Activated T-cell treated with anti-CD3 and anti-CD28 coated beads, Interleukin-2, amount 50 U/mL, for 1 hour (primary cell): ENCODE measurements at places on chromosomes 12 and 14.

- peak; percentile 32 for DNase-seq
Measured at GRCh38 chr12:104219908-104220404, 4.4 kb downstream of the TXNRD1 start.

DNA sequence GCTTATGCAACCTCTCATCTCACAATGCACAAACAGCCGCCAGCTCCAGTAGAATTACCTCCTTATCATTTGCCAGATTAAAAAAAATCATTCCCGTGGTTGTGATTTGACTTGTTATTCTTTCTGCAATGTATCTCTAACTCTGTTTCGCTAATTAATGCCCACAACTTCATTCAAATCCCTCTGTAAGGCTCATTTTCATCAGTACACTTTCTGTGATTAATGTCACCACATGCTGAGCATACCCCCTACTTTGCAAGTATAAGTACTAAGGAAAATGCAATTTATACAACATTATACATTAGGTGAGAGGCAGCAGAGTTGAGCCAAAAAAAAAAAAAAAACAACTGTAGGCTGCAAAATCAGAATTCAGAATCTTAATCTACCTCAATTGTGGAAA is 166.0 kb downstream of the FSCB start:
- DNase-seq, result no peak

- no peak for DNase-seq
Measured at GRCh38 chr12:92288561-92288960, 142.9 kb upstream of the BTG1 start.

DNA sequence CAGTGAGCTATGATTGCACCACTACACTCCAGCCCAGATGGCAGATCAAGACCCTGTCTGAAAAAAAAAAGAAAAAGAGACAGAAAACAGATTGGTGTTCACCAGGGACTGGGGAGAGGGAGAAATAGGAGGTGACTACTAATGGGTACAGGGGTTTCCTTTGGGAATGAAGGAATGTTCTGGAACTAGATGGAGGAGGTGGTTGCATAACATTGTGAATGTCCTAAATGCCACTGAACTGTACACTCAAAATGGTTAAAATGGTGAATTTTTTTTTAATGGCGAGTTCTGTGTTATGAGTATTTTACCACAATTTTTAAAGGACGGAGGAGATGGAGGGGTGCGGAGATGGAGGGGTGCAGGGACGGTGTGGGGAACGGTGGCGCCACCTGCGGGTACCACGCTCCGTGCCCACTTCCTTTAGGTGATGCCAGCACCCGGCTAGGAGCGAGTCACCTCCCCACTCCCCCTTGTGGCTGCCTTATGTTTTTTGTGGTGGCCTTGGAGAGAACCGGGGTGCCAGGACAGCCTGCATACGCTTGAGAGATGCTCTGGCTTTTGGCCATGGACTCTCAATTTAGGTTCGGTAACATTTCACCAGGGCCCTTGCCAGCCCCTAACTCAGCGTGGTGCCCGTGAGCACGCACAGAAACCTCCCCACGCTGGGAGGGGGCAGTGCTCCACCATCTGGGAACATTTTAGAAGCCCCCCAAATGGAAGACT is 16.1 kb downstream of the UBC start:
- DNase-seq, result peak; percentile 66

DNA sequence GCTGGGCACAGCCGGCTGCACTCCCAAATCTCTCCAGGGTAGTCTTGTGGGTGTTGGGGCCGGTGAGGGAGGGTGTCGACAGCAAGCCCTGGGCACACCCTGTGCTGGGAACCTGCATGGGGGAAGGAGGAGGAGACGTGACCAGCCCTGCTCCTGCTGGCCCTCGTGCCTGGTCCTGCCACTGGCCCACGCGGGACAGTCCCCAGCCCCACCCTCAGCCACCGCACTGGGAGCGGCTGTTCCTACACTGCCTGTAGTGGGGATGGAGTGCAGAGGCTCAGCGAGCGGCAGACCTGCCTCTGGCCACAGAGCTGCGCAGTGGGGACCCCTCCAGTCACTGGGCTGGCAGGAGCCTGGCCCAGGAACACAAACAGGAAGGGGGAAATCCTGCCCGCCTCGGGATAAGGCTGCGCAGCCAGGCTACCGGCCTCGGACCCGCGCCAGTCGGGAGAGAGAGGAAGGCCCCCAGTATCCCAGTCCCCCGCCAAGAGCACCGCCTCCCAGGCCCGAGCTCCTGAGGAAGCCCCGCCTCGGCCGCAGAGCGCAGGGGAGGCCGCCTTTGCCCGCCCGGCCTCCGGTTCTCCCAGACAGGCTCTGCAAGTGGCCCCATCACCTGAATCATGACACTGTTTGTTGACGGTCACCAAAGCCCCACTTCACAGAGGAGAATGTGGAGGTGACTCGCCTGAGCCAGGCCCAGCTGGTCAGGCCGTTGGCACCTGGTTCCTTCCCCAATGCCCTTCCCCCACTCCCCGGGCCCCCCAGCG is 10.6 kb downstream of the AHNAK2 start:
- DNase-seq, result no peak

- no peak for DNase-seq
Measured at GRCh38 chr14:99572173-99572999, 31.6 kb downstream of the CCDC85C start.

DNA sequence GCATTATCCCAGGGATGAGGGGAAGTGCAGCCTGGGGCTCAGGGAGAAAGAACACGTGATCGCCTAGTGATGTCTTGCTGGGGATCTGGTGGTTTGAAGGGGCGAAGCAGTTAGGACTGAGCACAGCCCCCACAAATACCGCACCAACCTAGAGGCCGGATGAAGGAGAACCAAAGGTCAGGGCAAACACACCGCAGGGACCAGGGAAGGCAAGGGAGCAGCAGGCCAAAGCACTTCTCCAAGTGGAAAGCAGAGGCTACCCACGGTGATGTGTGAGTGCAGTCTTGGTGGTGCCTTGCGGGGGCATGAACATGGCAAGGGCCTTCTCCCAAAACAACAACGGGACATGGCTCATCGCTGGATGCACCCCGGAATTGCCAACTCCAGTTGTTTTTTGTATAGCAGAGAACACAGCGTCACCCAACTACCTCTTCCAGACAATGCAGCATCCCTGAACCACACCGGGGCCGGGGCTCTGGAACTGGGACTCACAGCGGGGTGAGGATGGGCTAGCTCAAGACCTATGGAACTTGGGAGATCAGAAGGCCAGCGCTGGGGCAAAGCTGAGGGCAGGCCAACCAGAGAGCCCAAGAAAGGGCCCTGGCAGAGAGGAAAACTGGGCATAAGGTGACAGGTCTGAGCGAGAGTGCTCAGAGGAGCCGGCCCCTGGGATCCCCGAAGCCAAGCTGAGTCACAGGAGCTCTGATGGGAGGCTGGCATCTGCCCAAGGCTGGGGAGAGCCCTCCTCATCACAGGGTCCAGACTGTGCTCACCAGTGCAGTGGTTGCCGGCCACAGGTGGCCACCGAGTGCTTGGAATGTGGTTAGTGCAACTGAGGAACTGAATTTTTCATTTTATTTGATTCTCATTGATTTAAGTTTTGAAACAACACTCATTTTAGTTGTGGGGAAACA is 11.1 kb downstream of the GALNT16 start:
- DNase-seq, result no peak

GRCh38 chr14:45177076-45177475 is 41.3 kb downstream of the FANCM start:
- no peak for DNase-seq

- DNase-seq, result no peak
Measured at GRCh38 chr14:33323979-33324378, 385.3 kb downstream of the NPAS3 start.

DNA sequence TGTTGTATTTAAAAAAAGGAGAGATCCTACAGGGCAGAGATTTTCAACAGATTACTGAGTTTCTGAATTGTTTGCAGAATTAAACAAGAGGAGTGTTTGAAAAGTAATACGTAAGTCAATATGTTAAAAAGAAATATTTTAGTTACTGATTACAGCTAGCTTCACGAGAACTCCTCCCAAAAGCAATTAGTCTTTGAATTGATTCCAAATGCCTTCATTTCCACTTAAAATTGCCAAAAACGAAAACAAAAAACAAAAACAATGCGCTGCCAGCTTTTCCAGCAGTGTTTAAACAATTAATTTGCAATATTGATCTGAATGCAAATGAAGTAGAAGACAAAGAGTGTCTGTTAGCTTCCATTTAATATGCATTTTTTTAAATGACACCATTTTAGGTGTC is 310.0 kb downstream of the IPO8 start:
- no peak for DNase-seq

GRCh38 chr12:587132-588023 is 75.9 kb downstream of the NINJ2 start:
- DNase-seq, result no peak

GRCh38 chr14:86141966-86142365 is 612.0 kb downstream of the FLRT2 start:
- DNase-seq, result no peak

- no peak for DNase-seq
Measured at GRCh38 chr12:111758120-111758561, 8.6 kb upstream of the ALDH2 start.

- DNase-seq, result no peak
Measured at GRCh38 chr12:58668871-58669270, 251.4 kb downstream of the LRIG3 start.

DNA sequence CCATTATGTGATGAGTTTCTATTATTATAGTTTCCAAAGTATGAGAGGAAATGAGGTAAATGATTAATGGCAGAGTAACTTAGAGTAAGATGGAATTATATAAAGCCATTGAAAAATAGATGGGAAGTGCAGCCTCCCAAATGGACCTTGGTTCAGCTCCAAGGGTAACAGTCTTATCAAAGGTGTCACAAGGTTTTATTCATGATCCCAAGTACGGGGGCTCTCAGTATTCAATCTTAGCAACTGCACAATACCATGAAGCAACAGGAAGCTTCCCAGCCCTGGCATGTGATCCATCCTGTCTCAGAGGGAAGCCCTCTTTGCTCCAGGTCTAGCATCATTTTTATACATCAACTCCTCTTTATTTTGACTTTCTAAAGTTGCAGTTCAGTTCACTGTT is 948.2 kb downstream of the GALC start:
- DNase-seq, result no peak

GRCh38 chr12:51926718-51927117 is 19.4 kb downstream of the ACVRL1 start:
- DNase-seq, result peak; percentile 55

GRCh38 chr12:95674631-95675030 is 115.9 kb downstream of the NTN4 start:
- DNase-seq, result no peak

GRCh38 chr12:752695-753610 is 574 bp downstream of the WNK1 start:
- peak; percentile 61 for DNase-seq

GRCh38 chr12:54981796-54982195 is 2.8 kb downstream of the TESPA1 start:
- no peak for DNase-seq

DNA sequence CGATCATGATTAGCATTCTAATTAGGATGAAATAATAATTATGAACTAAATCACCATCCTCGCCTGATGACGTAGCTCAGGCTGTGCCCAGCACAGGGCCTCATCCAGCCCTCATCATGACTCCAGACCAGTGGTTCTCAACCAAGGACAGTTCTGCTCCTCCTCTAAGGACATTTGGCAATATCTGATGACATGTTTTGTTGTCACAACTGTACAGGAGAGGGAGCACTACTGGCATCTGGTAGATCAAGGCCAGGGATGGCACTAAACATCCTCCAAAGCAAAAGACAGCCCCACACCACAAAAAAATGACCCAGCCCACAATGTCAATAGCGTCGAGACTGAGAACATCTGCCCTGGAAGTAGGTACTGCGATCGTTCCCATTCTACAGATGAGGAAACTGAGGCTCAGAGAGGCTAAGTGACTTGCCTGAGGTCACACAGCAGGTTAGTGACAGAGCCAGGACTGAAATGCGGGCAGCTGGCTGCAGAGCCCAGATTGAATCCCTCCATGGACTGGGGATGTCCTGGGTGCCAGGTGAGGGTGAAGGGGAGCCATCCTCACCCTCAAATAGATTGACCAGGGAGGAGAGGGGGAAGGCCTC is 15.5 kb downstream of the TRPV4 start:
- no peak for DNase-seq

GRCh38 chr14:58746261-58746660 is 108.5 kb downstream of the DACT1 start:
- no peak for DNase-seq

DNA sequence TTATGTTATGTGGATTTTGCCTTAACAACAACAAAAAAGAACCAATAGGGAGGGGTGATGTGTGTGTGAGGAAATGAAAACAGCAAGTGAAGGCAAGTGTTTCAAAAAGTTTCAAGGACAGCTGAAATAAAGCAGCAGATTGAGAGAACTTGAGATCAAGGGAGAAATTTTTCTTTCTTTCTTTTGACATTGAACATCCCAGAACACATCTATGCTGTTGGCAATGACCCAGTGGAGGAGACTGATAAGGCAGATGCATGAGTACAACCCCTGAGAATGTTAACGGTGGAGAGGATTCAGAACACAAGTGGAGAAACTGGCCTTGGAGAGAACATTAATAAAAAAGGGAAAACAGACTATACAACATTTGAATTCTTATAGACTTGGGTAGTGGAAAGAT is 2.9 kb downstream of the LLPH start:
- DNase-seq, result no peak

- no peak for DNase-seq
Measured at GRCh38 chr12:67161322-67161918, 107.7 kb upstream of the CAND1 start.

GRCh38 chr14:51430633-51431032 is 190.6 kb downstream of the TMX1 start:
- no peak for DNase-seq

GRCh38 chr14:69096781-69097475 is 56.0 kb downstream of the DCAF5 start:
- DNase-seq, result no peak

DNA sequence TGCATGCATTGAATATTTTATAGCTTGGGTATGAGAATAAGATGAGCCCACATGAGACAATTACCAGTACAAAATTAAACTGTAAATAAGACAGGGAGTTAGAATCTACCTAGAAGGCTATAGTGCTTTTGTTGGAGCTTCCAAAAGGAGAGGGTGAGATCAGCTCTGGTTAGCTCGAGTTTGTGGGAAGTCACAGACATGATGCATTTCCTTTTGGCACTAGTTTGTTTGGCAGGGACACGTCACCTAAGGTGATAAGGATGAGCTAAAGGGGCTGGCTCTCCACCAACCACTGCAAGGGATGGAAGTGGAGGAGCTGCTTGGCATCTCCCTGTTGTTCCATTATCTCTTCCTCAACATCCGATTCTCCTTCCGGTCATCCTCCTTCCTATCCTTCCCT is 48.5 kb upstream of the CPM start:
- DNase-seq, result no peak

DNA sequence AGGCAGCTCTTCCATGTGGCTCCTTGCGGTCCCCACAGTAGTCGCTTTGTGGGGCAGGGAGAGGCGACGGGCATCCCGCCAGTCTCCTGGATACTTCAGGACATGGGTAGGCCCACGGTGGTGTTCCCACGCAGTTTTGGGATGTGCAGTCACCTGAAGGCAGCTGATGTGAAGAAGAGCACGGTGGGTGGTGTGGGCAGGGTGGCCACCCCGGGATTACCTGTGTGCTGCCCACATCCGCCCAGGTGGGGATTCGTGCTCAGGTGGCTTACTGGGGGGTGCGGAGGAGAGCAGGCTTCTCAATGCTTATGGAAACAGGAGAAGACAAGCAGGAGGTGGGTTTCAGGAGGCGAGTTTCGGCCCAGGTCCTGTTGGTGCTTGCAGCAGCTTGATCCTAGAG is 28.4 kb upstream of the TDRD9 start:
- no peak for DNase-seq

GRCh38 chr12:117985182-117985581 is 16.4 kb upstream of the KSR2 start:
- DNase-seq, result no peak
